ENCODE measurements at places on chromosomes 11 and 22.

GRCh38 chr11:92765082-92765840 is 204.2 kb upstream of the MTNR1B start:
- no peak for ATAC-seq

GRCh38 chr11:56910046-56910773 is 78.5 kb upstream of the OR5AK2 start:
- no peak for ATAC-seq

- ATAC-seq: no peak
These were observed 13.2 kb upstream of the TRIM34 start for GRCh38 chr11:5611627-5612026.

DNA sequence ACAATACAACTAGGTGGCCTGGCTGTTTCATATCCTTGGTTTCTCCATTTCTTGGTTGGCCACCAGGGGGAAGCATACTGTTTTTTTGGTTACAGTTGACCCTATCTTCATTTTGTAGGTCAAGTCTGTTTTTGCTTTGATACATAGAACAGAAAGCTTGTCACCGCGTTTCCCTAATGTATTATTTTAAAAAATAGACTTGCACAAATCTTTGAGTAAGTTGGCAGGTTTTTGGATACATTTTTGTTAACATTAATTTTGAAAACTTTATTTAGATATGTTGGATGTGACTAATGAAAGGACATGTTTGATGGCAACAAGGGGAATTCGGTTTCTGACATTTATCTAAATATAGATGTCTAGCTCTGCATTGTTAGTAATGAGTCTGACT is 3.0 kb downstream of the NCR3LG1 start:
- ATAC-seq: no peak

GRCh38 chr22:45510376-45511232 is 7.9 kb downstream of the FBLN1 start:
- no peak for ATAC-seq

DNA sequence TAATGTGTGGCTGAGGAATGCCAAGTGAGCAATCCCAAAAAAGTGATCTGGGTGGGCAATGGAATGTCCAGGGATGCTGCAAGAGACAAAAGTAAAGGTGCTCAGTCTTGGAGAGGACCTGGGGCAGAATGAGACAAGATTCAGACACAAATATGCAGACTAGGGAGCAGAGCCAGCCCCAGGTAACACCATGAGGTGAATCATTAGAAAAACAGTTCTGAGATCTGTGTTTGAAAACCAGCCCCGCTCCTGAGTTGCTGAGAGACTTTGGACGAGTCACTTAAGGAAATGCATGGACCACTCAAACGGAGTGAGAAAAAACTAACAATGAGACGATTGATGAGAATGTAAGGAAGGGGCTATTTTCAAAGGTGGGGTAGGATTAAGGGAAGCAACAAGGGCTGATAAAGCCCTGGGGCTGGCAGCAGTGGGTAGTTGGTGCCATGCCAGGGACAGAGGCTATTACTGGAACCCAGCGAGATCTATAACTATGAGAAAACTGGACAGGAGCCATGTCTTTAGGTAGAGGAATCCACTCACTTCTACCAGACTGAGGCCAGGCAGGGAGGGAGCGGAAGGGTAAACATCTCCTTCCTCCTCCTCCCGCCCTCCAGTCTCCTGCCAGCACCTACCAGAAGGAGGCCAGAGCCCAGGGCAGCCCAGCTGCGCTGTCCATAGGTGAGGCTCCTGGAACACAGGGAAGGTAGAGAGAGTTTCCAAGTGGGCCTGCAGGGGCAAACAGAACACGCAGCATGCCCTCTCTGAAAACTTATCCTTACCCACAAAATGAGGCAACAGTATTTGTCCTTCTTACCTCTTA is 130.4 kb upstream of the TEAD1 start:
- ATAC-seq: no peak

GRCh38 chr11:72635309-72635915 is 38.8 kb downstream of the PDE2A start:
- no peak for ATAC-seq

- ATAC-seq: peak; percentile 62
These were observed 728 bp downstream of the TBC1D22A start for GRCh38 chr22:46763051-46763705.

GRCh38 chr11:130882138-130882551 is 34.1 kb downstream of the SNX19 start:
- ATAC-seq: no peak

DNA sequence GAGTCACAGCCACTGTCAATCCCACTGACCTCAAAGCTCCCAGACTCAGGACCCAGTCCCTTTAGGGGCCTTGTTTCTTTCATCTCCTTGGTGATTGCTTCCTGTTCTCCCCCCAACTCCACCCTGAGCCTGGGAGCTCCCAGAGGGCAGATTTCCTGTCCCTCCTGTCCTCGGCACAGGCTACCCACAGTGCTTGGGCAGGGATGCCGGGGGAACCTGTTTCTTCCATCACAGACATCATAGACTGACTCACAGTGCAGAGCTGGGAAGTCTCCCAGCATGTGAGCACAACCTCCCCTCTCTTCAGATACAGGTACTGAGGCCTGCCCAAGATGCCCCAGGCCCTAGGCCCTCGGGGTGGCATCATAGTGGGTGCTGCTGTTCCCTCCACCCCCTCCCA is 16.6 kb downstream of the TRIM29 start:
- no peak for ATAC-seq

GRCh38 chr22:46240073-46240472 is 10.0 kb downstream of the CDPF1 start:
- no peak for ATAC-seq

- ATAC-seq: no peak
These were observed 69.5 kb upstream of the CSNK2A3 start for GRCh38 chr11:11422411-11423128.

GRCh38 chr11:1497600-1497999 is 11.0 kb upstream of the MOB2 start:
- ATAC-seq: no peak

GRCh38 chr11:12413141-12414052 is 36.0 kb downstream of the PARVA start:
- ATAC-seq: no peak

- ATAC-seq: no peak
These were observed 48.2 kb downstream of the ST3GAL4 start for GRCh38 chr11:126403658-126404057.

- ATAC-seq: no peak
These were observed 943 bp downstream of the DUSP8 start for GRCh38 chr11:1570896-1571759.

- no peak for ATAC-seq
These were observed 162.4 kb downstream of the SOX6 start for GRCh38 chr11:16193897-16194381.

DNA sequence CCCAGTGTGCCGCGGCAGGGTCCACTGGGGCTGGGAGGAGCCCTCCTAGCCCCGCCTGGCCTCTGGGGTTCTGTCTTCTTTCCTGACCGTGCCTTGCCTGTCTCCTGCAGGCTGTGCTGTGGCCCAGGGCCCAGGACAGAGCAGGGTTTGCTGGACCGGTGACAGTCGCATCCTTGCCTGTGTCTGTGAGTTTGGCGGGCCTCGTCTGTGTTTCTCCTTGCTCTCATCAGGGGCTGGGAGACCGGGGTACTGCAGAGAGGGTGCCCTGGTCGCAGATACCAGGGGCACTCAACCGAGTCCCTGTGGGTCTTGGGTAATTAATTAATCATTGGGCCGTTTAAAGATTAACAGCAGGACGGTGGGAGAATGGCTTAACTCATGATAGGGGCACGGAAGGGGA is 29.9 kb downstream of the RPL3 start:
- ATAC-seq: no peak

DNA sequence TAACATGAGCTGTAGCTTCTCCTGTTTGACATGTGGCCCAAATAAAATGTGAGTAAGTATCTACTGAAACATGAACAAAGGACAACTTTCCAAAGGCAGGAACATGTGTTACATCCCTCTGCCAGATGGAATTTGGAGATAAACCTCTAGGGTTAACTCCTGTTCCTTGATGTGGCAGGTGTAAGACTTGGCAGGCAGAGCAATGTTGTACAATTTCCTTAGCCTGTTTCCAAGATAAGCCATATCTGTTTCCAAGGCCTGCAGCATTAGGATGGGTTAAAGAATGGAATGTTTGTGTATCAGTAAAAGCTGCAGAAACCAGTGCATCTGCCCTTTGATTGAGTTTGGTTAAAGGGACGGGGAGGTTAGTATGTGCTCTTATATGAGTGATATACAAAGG is 8.8 kb upstream of the DNAJB13 start:
- ATAC-seq: no peak

DNA sequence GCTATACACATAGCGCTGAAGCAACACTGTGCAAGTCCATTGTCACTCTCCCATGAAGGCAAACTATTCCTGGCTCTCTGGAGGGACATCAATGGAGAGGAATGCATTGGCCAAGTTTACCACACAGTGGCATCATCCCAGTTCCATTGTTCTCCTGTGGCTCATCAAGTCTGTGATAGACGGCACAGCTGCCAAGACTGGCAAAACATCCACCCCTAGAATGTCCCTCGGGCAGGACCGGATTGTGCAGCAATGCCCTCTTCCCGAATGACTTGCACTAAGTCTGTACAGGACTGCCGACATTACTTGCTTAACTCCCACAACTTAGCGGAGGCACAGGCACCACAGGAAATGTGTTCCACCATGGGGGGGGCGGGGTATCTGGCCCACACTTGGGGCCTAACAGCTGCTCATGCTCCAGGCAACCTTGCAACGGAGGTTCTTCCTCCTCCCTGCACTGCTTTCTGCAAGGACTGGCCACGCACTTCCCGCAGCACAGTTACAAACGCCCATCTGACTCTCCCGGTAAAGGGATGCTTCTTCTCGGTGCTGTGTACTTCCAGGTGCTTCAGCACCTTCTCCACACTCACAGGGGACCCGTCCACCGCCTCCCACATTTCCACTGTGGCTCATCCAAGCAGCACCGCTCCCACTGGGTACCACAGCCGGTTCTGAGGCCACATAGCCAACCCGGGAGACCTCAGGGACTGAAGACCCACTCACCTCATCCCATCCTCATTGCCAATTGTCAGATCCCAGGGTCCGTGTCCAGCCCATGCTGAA is 1309.6 kb upstream of the RAG2 start:
- no peak for ATAC-seq

- no peak for ATAC-seq
These were observed 1.6 kb downstream of the TRIM68 start for GRCh38 chr11:4606231-4607015.

- no peak for ATAC-seq
These were observed 2.5 kb downstream of the ROBO3 start for GRCh38 chr11:124867700-124868099.

Data from gastroesophageal sphincter (tissue), 4 donors.